NCI-H1436 treated with DMSO at 0.1 percent for 48 hours (cell line): ENCODE measurements at places on chromosomes 7 and 10.

GRCh38 chr7:70533614-70534013, 598.3 kb upstream of the GALNT17 start:
- DNase-seq = no peak

GRCh38 chr10:18500576-18500975, 150.8 kb downstream of the NSUN6 start:
- DNase-seq = no peak

- no peak for DNase-seq
Measured at GRCh38 chr10:32923134-32923533, 34.9 kb downstream of the ITGB1 start.

DNA sequence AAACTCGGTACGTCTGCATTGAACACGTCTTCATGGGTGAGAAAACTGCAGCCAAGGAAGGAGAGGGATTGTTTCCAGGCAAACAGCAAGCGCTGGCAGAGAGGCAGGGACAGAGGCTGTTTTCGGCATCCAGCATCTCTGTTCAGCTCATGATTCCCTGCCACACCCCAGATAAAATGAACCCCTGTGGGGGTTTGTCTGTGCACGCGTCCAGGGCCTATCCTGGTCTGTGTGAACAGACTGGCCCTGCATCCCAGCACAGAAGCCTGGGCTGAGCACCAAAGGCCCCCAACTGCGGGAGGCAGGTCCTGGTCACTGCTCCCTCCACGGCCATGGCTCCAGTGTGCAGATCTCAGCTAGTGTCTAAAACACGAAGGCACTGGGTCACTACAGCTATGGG, 83.3 kb upstream of the FAM20C start:
- no peak for DNase-seq
